DMS79 (cell line): ENCODE measurements at places on chromosomes 16 and 17.
A peak's percentile ranks its signal among the peaks of the same experiment; 100 is the strongest.

GRCh38 chr17:40090237-40091119 is 9.9 kb downstream of the NR1D1 start:
- DNase-seq = no peak

DNA sequence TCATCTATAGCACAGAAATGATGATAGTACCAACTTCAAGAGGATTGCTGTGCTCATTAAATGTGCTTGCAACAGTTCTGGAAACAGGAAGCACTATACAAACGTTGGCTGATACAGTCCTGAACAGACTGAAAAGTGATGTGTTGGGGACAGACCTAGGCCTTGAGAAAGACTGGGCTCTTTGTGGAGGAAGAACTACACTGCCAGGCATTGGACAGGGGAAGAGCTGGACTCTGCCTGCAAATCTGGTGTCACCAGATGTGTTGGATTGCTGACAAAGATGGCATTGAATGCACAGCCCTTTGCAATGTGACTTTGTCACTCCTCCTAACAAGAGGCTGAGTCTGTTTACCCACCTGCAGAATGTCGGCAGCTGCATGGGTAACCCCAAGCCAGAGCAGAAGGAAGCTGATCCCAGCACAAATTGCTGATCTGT is 12.4 kb upstream of the ST6GALNAC2 start:
- peak; percentile 41 for DNase-seq

- no peak for DNase-seq
These were observed 40.2 kb upstream of the SMPD3 start for GRCh38 chr16:68488554-68488953.

DNA sequence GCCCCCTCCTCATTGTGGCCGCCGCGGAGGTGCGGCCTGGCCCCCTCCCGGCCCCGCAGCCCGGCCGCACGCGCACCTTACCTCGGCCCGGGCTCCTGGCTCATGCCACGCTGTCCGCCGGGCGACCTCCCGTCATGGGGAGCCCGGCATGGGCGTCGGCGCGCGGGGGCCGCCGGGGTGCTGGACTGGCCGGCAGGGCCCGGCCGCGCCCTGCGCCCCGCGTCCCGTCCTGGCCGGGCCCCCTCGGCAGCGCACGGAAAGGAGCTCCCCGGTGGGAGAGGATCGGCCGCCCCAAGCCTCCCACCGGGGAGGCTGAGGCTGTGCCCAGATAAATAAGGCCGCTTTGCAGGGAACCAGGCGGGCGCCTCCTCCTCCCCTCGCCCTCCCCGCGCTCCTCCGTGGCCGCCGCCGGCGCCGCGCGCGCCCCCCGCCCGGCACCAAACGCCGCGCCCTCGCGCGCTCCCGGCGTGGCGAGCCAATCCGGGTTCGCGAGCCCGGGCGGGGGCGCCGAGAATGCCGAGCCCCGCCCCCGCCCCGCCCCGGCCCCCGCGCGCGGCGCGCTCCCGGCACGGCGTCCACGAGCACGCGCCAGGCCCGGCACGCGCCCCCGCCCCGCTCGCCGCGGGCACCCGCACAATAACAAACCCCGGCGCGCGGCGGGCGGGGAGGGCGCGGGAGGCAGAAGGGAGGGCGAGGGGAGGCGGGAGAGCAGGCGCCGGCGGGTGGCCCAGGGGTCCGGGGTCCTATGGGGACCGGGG is at the start of gene FBXL16:
FBXL16 (minus strand) TSS at position 371 of the 758 bp plus-strand sequence. CDS start 8,396 bp downstream, outside the sequence.
- peak; percentile 25 for DNase-seq

DNA sequence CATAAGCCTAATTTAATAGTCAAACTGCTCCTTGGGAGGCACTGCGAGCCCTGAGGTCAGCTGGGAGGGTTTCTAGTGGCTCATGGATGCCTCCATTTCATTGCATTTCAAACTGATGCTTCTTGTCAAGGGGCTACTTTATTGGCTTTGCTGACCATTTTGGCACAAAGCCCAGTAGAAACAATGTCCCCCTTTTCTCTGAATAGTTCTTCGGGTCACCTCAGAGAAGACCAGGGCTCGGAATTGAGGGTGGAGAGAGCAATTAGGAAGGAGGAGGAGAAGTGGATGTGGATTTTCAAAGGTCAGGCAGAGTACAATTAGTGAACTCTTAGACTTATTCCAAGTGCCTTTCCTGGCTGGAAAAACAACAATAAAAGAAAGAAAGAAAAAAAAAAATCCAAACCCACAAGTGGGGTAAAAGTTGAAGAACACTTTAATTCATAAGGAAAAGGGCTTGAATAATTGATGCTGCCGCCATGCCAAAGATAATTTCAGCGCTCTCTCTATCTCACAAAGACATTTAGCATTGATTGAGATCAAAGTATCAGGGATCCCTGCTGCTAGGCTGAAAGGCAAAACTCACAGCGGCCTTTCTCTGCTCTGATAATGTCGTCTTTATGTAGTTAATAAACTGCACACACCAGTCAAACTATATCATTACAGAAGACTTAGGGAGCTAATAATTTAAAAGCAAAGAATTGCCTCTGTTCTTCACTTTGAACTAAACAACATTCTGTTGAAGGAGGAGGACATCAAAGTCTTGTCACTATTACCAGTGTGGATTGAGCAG is 122.7 kb downstream of the RGS9 start:
- no peak for DNase-seq

DNA sequence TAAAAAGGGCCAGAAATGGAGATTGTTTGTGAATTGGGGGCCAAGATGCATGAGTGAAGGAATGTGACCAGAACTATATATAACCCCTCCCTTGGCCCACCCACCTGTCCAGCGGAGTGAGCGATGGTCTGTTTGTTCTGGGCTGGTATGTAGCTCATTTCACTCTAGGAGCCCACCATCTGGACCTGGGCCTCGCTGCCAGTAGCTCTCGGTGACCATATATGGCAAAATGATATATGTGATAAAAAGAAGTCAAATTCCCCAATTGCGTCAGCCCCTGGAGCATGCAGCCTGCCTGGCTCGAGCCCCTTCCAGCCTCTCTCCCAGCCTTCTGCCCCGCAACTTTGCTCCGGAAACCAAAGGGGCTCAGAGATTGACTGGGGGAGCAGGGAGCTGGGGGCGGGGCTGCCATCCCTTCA is 47.3 kb downstream of the CCDC42 start:
- no peak for DNase-seq

DNA sequence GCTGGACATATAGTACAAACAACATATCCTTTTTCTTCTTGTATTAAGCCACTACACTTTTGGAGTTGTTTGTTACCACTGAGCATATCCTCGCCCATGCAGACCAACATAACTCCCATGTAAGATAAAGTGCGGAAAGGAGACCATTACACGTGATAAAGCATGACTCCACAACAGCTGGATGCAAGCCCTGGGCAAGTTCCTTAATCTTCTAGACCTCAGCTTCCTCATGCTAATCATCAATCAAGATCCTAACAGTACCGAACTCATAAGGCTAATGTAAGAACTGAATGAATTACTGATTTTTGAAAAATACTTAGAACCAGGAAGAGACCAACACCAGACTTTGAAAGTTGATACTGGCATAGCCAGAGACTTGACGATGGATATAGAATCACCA is 47.0 kb upstream of the GSG1L start:
- DNase-seq = no peak

- DNase-seq = no peak
These were observed 296.9 kb upstream of the CDH5 start for GRCh38 chr16:66069587-66069986.

- DNase-seq = no peak
These were observed 141.9 kb downstream of the TMEM132E start for GRCh38 chr17:34721326-34721725.

DNA sequence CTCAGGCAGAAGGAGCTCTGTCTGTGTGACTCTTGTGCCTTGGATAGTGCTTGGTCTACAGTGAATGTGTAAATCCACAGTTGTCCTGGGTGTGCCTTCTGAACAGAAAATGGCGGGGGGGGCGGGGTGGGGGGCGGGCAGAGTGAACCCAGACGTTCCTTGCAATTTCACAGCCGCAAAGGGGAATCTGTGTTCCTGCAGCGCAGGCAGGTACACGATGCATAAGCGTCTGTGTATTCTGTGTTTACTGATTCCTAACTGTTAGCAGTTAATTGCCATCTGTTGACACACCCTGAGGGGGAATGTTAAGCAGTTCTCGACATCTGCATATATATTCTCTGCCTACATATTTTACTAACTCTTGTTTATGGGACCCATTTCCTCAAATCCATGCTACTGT is 123.5 kb upstream of the ZFHX3 start:
- no peak for DNase-seq

DNA sequence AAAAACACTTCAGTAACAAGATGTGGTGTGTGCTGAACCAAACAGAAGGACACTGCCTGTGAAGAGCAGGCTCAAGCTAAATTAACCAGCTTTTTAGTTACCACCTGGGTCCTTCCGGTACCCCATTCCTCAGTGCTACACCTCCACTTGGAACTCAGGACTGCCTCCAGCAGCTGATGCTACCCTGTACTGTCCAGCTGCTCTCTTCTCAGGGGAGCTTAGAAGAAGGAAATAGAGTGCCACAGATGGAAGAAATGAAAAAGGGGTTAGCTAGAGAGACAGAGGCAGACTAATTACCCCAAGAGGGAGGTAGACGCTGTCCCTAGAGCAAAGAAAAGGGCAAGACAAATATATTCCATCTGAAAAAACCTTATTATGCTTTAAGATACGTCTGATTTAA is 5.7 kb downstream of the MED13 start:
- DNase-seq = no peak

GRCh38 chr16:64983963-64984362 is 137.9 kb downstream of the CDH11 start:
- DNase-seq = no peak

DNA sequence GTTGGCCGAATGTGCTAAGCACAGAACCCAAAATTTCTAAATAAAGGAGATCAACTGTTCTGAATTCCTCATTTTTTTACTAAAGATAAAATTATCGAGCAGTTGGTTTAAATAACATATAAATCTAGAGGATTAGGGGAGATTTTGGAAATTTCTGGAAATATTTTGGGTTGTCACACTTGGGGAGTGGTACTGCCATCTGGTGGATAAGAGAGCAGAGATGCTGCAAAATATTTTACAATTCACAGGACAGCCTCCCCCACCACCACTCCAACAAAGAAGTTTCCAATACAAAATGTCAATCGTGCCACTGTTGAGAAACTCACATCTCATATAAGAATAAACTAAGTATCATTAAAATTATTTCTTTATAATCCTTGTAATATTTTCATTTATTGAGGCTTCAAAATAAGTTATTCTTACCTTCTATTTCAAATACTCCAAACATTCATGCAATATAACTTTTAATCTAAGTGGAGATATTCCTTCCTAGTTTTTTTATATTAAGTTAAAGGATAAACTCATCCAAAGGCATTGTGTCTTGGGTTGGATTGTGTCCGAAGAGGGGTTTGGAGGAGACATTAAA is 17.0 kb upstream of the ABCA8 start:
- DNase-seq = no peak

- no peak for DNase-seq
These were observed 40.7 kb downstream of the ZDHHC7 start for GRCh38 chr16:84970447-84971127.

DNA sequence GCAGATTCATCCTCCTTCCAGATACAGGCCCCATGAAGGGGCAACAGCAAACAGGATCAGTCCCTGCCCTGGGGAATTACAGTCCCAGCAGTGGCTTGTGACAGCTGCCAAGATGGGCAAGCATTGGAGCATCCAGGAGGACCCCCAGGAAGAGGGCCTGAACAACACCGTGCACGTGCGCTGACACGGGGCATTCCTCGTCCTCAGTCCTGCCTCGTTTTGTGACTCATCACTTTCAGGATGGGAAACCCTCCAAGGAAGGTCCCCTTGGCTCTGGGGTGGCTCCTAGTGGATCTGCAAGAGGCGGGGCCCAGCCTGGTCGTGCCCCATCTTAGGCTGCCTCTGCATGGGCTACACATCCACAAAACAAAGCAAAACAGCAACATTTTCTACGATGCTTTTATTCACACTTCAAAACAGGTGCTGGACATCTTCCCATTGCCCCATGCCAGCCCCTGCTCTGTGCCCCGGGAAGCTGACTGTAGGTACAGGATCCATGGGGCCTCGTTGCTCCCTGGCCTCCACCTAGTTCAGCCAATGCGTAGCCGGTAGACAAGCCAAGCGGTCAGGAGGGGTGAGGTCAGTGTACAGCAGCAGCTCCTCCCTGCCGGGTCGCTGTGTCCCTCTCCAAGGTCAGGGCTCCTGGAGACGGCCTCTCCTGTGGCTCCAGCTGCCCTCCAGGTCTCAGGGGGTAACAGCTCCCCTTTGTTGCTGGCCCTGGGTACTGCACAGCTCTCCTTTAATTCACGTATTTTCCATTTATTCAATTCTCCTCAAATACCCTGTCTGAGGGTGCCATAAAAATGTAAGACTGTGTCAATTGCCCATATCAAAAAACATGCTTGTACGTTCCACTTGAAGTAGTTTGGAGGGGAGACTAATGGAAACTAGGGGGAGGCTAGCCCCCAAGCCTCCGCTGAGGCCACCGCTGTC is 32.2 kb downstream of the ACTG1 start:
- peak; percentile 62 for DNase-seq

- no peak for DNase-seq
These were observed 22.3 kb upstream of the ZFPM1 start for GRCh38 chr16:88430524-88431446.

- DNase-seq = no peak
These were observed 3.1 kb downstream of the CDC6 start for GRCh38 chr17:40290629-40291280.

DNA sequence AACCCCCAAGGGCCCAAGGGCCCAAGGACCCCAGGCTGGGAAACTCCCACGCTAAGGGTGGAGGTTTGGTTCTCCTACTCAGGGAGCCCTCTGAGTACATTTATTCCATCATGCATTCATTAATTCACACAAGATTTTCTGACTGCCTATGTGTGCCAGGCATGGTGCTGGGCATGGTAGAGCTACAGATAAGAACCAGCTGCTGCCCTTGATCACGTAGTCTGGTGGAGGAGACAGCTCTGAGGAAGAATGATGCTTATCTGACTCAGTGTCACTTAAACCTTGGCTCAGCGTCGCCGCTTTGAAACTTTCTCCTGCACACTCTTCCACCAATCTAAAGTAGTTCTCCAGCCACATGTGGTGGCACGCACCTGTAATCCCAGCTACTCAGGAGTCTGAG is 3.6 kb upstream of the ARL4D start:
- DNase-seq = no peak

GRCh38 chr17:5809056-5809455 is 224.7 kb upstream of the NLRP1 start:
- DNase-seq = no peak

GRCh38 chr16:7615565-7615964 is 282.9 kb downstream of the RBFOX1 start:
- no peak for DNase-seq
